Neuronal stem cell (in vitro differentiated cells): ENCODE measurements at places on chromosomes 7 and 10.
A peak's percentile ranks its signal among the peaks of the same experiment; 100 is the strongest.

DNA sequence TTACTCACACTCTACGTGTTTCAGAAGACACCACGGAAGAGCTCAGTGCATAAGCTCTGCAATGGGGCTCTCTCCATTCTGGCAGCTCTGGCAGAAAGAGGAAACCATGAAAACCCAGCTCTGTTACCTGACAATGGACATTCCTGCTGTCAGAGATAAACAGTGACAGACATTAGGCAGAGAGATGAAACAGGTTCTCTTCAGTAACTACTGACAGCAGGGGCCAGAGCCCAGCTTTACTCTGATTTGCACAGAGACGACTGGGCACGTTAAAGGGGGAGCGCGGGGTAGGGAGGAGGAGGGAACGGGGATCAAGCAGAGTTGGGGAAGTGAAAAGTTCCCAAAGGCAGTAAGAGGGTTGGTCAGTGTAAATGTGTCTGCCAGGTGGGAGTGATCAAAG lies 206.1 kb downstream of the RAMP3 start:
- no peak for DNase-seq

DNA sequence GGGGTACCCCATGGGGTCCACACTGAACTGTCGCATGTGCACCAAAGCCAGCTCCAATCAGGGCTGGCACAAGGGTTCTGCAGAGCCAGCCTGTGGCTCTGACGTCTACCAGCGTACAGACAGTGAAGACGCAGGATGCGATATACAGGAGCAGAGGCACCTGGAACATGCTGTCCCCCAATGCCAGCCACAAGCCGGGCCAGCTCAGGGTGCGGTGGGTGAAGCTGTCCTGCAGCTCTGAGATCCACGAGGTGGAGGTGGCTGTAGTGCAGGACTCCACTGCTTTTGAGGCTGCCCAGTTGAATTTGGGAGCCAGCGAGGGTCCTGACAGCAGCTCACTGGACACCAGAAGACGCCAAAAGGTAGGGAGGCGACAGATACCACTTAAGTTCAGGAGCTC lies 111.3 kb upstream of the PDSS1 start:
- no peak for DNase-seq

DNA sequence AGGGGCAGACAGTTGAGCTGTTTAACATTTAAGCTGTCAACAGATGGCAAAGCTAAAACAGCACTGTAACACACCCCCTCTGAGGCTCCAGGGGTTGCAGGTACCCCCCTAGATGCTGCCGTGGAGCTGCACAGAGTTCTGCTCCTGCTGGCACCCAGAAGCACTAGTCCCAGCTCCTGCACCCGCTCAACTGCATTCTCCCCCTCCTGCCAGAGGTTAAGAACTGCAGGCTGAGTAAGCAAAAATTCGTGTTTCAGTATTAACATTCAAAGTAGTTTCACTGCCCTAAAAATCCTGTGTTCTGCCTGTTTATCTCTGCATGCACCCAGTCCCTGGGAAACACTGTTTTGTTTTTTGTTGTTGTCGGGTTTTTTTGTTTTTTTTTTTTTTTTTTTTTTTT lies 790.8 kb upstream of the KCND2 start:
- peak; percentile 17 for DNase-seq

- no peak for DNase-seq
Observed at GRCh38 chr10:129277084-129277483, 190.0 kb upstream of the MGMT start.
